ENCODE measurements at places on chromosomes 5 and 9. TPM values are rescaled to one million over a fixed set of nuclear protein-coding genes. Genes with fewer than 3 reads are reported as not detected.

CD274 gene
- total RNA-seq: 42.2 TPM

ANXA2R gene
- 6.2 TPM for total RNA-seq

FAM221B gene
- not detected for total RNA-seq

CLIC3 gene
- 0.26 TPM for total RNA-seq

C9orf153 gene
- 0.26 TPM for total RNA-seq

SLC6A3 gene
- not detected for total RNA-seq

PCAT7 gene
- total RNA-seq: not detected

CARTPT gene
- not detected for total RNA-seq

STX17 gene
- 20.1 TPM for total RNA-seq

FIBCD1 gene
- not detected for total RNA-seq

PCDHA6 gene
- total RNA-seq: not detected
